M059J (cell line): ENCODE measurements at places on chromosomes 4 and X.
A peak's percentile ranks its signal among the peaks of the same experiment; 100 is the strongest.

GRCh38 chr4:119233191-119233590 lies 20.7 kb downstream of the USP53 start:
- DNase-seq = no peak

DNA sequence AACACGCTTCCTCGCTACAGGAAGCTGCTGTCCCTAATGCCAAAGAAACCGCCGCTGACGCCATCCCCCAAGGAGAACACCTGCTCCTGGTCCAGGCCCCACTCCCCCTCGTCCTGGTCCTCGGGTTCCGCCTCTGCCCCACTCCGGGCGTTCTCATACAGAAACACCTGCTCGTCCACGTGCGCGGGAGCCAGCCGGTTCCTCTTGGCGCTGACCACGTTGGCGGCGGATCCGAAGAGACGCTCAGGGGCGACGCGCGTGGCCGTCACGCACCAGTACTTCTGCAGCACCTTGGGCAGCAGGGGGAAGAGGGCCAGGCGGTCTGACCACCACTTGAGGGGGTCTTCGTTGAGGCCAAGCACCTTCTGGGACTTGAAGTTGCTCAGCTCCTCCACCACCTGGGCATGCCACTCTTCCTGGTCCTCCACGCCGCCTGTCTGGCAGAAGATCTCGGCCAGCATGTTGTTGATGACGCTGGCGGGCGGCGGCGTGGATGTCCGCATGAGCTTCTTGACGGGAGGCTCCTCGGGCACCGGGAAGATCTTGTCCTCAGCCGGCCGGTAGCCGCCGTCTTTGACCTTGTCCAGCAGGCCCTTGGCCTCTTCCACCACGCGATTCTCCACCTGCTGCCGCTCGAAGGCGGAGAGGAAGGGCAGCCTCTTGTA lies 12.0 kb downstream of the DHRSX start:
- DNase-seq = no peak

GRCh38 chr4:188287169-188287894 lies 148.1 kb downstream of the TRIML1 start:
- DNase-seq = no peak

DNA sequence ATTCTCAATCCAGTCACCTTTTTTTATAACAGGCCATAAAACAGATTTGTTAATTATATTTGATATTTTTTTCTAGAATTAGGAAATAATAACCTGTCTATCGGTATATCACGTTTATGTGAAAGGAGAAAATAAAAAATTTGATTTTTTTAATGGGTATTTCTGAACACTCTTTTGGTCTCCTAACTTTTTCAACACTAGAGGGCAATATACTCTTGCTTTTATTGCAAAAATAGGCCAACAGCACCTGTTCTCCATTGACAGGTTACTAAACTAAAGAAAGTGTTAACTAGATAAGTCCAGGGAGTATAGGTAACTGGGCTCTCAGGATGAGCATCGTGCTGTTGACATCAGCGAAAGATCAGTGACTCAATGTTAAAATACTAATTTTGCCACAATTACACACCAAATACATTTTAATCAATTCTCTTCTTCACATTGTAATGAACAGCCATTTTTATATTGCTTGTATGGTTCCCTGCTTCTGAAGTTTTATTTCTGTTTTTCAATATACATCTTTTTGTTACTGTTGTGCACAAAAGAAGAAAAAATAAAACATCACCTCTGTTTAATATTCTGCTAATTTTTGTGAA lies 22.8 kb downstream of the NDST4 start:
- DNase-seq = peak; percentile 9

GRCh38 chrX:9912351-9913145 lies 54.6 kb upstream of the CLDN34 start:
- DNase-seq = peak; percentile 25

DNA sequence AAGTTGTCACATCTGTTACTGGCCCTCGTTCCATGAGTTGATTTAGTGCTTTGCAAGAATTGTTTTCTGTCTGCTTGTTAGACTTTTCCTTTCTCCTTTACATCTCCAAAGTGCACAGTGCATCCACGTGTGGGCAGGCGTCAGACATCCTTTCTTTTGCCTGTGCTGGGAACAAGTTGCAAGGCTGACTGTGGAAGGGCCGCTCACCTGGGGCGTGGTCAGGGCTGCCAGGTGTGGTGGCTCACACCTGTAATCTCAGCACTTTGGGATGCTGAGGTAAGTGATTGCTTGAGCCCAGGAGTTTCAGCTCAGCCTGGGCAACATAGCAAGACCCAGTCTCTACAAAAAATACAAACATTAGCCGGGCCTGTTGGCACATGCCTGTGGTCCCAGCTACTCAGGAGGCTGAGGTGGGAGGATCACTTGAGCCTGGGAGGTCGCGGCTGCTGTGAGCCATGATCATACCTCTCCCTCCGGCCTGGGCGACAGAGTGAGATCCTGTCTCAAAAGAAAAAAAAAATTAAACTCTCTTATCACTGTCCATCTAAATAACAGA lies 46.2 kb downstream of the RGS12 start:
- DNase-seq = no peak

DNA sequence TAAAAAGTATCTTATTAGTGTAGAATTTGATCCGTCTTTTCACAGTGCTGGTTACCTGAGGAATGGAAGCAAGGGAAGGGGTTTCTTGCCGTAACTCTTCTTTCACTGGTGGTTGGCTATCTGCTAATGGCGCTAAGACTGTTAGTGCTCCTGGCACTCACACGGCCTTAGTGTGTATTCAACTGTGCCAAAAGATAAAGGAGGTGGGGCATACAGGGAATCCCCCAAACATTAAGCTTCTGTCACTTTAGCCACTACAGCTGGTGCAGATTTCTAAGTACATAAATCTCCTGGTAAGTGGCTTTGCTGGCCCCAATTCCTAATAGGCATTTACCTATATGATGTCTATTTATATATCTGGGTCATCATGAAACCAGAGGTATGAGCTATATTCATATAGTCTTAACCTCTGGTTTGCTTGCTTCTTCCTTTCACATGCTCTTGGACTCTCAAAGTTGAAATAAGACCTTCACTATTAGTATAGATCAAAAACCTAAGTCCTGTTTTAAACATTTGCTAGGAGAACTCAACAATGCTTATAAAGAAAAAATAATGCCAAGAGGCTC lies 95.1 kb downstream of the TSPAN7 start:
- no peak for DNase-seq

- peak; percentile 49 for DNase-seq
Measured at GRCh38 chr4:140719022-140719421, 37.2 kb downstream of the TBC1D9 start.

GRCh38 chr4:112807083-112807482 lies 170.1 kb downstream of the LARP7 start:
- no peak for DNase-seq

- DNase-seq = no peak
Measured at GRCh38 chr4:14165222-14165920, 537.8 kb upstream of the BOD1L1 start.

GRCh38 chr4:112765317-112765974 lies 128.5 kb downstream of the LARP7 start:
- DNase-seq = peak; percentile 10

GRCh38 chr4:113467581-113467980 lies 294.0 kb downstream of the CAMK2D start:
- peak; percentile 74 for DNase-seq

- no peak for DNase-seq
Measured at GRCh38 chr4:48429709-48430474, 53.3 kb upstream of the SLC10A4 start.

DNA sequence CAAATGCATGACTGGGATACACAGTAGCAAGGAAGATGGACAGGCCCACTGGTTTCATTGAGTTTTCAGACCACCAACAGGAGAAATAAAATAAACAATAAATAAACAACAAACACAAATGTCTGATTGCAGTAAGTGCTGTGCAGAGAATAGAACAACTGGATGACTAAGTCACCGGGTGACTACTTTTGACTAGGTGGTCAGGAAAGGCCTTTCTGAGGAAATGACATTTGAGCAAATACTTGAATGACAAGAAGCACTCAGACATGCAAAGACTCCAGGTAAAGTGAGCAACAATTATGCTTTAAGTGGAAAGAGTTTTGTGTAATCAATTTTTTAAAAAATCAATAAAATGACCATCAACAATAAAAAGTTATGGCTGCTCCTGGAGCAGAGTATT lies 137.7 kb downstream of the BTC start:
- DNase-seq = no peak

DNA sequence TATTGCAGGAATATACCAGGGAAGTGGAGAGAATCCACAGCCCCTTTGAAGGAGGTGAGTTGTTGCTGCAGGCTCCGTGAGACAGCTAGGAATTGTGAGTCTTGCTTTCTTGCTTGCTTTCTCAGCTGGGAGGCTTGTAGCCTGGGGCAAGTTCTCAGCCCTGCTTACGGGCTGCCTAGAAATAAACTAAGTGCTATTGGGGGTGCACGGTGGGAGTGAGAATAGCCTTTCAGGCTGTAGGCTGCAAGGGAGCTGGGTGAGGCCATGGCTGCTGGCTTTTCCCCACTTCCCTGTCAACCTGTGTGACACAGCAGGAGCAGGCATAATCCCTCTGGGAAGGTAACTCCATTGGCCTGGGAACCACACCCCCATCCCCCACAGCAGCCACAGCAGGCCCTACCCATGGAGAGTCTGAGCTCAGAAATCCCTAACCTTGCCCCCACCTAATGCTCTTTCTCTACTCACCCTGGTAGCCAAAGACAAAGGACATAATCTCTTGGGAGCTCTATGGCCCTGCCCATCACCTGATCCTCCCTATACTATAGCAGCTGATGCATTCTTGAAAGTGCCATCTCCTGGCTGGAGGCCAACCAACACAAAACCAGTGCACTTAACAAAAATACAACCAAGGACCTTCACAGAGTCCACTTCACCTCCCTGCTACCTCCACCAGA lies 113.0 kb downstream of the MMRN1 start:
- no peak for DNase-seq

DNA sequence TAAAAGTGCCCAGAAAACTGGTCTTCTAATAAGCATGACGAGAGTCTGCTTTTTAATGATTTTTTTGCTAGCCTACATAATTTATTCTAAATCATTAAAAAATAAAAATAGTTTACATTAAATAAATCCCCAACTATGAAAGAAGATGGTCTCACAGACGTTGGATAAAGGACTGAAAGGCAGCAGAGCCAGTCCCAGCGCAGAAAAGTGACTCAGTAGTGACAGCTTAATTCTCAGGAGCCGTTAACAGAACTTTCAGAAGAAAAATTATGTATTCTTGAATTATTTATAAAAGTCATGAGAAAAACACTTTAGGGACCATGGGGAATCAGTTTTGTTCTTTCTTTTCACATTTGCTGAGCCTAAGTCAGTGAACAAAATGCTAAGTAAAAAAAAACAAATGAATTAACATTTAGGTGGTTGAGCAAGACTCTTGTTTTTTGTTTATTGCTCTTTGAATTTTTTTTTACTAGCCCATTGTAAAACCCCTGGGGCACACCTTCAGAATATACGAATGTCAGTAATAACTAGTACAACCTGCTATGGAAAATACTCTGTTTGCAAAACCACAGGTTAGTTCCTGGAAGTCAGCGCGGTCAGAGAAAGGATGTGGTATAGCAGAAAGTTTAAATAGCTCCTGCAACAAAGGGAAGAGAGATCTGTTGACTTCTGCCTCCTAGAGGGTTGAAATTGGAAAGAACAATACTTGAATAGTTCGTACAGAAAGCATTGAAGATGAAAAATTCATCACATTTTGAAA lies 50.4 kb upstream of the CCDC160 start:
- peak; percentile 25 for DNase-seq

- DNase-seq = peak; percentile 9
Measured at GRCh38 chrX:18353931-18354368, 538 bp downstream of the SCML2 start.

- DNase-seq = peak; percentile 42
Measured at GRCh38 chrX:139877710-139878414, 55.0 kb downstream of the ATP11C start.

GRCh38 chrX:149374751-149375150 lies 130.4 kb downstream of the IDS start:
- DNase-seq = peak; percentile 59

- DNase-seq = peak; percentile 55
Measured at GRCh38 chr4:139655116-139655515, 10.5 kb upstream of the MGST2 start.

DNA sequence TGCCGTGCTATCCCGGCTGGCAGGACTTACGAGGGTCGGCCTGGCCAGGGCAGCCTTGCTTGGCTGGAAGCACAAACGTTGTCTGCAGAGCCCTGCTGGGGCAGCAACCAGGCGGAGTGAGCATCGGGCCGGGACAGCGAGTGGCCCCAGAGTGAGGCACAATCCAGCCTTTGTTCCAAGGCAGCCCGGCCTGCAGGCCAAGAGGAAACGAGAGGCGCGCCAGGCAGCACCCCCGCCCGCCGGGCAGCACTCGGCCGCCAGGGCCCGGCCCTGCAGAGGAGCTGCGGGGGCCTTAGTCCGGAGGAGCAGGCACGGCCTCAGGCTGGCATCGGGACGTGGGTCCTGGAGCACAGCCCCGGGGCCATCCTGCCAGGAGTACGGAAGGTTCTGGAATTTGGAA lies 24.1 kb downstream of the FGFRL1 start:
- DNase-seq = no peak

GRCh38 chr4:121680571-121680970 lies 16.2 kb downstream of the ANXA5 start:
- DNase-seq = no peak

DNA sequence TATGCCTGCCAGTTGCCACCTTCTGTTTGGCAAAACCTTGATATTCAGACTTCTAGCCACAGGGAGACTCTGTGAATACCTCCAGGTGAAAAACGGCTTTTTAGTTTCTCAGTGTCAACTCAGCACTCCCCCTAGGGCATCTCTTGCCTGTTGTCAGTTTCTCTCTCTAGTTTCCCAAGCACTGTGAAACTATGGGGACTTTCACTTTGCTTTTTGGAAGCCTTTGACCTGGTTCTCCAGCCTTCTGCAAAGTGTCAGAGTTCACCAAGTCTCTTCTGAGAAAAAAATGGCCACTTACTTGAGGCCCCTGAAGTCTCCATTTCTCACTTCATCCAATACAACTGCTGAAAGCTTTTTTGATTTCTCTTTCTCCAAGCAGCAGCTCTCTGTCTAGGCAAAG lies 521.5 kb downstream of the INPP4B start:
- DNase-seq = no peak

- DNase-seq = no peak
Measured at GRCh38 chr4:71333368-71333767, 5.5 kb upstream of the SLC4A4 start.

DNA sequence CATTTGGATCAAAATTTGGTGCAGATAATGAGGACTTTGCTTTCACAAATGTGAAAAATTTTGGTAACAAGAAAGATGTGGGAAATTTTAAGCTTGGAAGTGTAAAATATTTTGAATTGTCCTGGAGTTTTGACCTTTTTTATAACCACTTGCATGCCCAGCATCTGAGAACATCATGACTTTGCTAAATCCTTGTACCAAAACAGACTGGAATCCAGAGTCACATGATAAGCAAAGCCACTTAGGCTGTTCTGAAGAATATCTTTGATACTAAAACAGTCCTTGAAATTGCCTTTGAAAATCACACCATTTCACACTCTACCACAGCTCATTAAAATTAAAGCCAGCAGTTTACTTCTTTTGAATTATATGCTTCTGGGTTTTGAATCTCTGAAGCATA lies 2.5 kb upstream of the PPM1K start:
- DNase-seq = no peak

DNA sequence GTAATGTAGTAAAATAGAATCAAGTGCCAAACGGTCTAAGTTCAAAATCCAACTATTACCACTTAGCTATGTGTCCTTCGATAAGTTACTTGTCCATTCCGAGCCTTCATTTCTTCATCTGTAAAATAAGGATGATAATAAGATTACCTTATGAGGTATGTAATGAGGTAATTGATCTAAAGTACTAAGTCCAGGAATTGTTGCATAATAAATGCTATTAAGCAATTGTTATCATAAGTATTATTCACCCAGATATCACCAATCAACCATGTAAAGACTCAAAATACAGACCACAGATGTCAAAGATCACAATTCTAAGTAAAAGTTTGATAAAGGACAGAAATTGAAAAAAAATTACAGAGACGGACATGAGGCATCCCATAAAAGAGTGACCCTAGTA lies 168.4 kb upstream of the POU3F4 start:
- DNase-seq = no peak
